ENCODE measurements at places on chromosomes 3 and 15.

DNA sequence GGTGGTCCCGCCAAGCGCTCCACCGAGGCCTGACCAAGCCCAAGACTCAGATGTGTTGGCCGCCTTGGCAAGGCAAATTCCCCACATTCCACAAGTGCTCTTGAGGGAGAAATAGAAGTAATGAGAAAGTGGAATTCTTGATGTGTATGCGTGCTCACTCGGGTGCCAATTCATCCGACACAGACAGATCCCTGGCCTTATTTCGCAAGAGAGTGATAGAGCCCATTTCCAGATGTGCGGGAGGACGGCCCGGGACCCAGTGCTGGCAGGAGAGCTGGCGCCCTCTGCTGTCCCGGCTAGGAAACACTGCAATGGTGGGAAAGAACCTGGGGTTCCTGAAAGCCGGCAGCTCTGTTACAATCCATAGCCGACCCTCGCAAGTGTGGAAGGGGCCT, 76.0 kb downstream of the HMG20A start:
- peak; percentile 98 for DNase-seq

GRCh38 chr15:65300924-65301441, 3.5 kb upstream of the RNU5B-1 start:
- no peak for DNase-seq

- DNase-seq, result no peak
Observed at GRCh38 chr3:10933021-10933420, 59.5 kb upstream of the SLC6A1 start.

- DNase-seq, result no peak
Observed at GRCh38 chr15:31528846-31529245, 202.2 kb downstream of the KLF13 start.

GRCh38 chr3:14125193-14126016, 553 bp downstream of the TMEM43 start:
- DNase-seq, result peak; percentile 95

- DNase-seq, result peak; percentile 31
Observed at GRCh38 chr15:91508633-91509032, 344.9 kb upstream of the SLCO3A1 start.

- DNase-seq, result no peak
Observed at GRCh38 chr3:116200956-116201690, 244.2 kb downstream of the LSAMP start.

DNA sequence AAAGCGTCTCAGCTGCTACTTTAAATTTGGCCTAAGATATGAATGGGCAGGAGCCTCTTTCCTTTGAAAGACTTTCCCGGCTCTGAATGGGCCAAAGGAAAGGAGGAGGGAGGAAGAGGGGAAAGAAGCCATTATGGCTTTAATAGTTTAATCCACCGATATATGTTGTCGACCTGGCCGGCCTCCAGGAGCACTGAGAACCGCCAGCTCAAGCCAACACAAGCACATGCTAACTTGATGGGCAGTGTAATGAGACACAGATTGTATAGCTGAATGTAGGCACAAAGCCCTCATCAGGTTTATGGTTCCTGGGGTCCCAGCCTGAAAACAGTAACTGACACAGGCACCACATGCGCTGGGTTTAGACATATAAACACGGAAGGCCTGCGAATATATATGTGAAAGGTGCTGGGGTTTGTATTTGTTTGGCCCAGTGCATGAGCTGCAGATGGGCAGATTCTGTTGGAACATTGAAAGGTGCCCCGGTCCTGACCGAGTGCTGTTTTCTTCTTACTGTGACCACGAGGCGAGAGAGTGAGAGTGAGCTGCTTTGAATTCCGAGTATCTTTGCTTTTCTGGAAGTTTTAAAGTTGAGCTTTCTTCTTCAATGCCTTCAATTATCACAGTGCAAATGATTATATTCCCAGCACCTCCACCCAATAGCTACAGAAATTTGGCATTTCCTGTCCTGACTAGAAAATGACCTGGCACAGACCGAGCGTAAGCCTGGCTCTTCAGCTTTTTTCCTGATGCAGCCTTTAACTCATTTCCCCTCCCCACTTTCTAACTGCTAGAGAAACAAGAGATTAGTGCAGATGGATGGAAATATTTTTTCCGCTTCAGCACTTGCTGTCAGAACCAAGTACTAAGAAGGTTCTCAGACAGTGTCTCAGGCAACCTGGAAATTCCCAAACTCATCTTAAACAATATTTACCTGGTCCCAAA, 267.3 kb downstream of the RORA start:
- no peak for DNase-seq

DNA sequence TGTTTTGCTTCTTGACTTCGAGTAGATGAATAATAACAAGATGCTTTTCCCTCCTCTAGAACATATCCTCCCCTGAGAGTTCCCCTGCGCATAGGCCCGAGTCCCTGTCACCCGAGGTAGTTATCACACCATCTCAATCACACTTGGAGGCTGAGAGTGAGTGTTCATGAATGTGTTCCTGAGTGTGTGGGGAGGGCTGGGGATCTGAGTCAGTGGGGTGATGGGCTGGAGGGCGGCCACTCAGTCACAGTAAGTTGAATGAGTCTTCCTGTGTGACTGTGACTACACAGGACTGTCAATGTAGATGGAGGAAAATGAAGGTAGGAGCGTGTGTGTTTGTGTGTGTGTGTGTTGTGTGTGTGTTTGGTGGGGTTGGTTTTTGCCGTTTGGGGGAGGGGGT, 71.0 kb downstream of the SETD5 start:
- no peak for DNase-seq

- DNase-seq, result no peak
Observed at GRCh38 chr15:37452498-37452897, 352.1 kb upstream of the MEIS2 start.

DNA sequence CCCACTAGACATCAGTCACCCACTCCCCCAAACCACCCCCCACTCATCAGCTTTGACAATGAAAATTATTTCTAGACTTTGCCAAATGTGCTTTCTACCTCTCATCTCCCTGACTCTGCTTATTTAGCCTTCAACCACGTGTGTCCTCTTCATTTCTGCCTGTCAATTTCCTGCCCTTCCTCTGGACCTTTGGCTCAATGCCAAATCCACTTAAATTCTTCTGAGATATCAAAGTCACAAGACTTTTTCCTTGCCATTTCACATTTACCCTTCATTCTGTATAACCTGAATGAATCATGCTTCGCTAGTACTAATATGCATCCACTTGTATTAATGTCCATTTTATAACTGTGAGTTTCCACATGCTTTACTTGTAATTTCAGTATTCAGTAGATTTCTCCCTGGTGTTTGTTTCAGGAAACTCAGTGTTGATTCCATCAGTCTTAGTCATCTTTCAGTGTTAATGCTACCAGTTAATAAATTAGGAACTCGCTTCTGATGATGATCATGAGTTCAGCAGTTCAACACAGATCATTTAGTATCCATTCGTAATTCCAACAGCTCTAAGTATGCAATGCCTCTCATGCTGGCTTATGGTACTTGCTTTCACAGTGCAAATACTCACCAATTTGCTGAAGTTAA, 128.2 kb upstream of the OSTN start:
- peak; percentile 63 for DNase-seq

- no peak for DNase-seq
Observed at GRCh38 chr15:69906256-69907185, 191.2 kb downstream of the TLE3 start.

DNA sequence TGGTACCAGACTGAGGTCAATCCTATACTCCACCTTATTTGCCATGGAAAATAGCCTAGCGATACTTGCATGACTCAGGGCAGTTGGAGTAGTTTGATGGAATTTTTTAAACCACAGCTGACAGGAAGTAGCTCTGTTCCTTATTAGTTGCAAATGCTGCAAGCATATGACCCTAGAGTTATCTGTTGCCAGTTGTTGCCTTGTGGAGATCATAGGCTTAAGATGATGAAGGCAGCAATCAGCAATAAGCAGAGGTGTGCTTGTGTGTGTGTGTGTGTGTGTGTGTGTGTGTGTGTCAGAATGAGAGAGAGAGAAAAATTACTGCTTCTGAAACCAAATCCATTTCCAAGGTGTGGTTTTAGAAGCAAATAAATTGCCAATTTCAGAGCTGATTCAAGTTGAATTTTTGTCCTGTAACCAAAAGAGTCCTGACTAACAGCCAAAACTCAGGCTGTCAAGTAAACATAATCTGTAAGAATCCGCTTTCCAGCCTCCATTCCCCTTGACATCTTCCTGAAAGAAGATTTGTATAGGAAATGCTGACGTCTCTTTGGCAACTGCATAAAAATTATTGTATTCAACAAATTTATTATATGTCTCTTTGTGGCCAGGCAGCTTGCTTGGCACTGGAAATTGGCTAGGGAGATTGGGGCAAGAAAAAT, 141.2 kb downstream of the SERPINI1 start:
- DNase-seq, result peak; percentile 62

- DNase-seq, result no peak
Observed at GRCh38 chr15:38671675-38672254, 107.2 kb upstream of the RASGRP1 start.

GRCh38 chr3:174158674-174159073, 700.5 kb upstream of the NAALADL2 start:
- DNase-seq, result no peak

DNA sequence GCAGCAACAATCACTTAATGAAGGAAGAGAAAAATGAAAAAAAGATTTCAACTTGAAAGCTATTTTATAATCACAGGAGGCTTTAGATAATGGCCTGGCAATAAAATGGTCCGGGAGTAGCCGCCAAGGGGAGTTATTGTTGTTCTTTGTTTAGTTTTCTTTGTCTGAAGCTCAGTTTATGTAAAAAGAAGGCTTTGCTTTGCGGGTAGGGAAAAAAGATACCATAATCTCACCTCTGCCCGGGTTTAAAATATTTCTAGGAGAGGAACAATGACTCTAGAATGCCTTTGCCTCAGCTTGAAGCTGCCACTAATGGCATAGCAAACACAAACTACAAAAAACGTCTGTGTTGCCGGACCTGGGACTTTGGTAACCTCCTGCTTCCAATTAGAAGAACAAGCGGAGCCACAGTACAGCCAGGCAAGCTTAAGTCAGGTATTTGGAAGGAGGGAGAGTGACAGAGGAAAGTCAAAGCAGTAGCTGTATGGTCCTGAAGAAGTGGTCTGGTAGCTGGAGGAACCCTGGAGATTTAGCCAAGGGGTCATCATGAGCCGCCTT, 764.5 kb downstream of the TUSC7 start:
- DNase-seq, result no peak

DNA sequence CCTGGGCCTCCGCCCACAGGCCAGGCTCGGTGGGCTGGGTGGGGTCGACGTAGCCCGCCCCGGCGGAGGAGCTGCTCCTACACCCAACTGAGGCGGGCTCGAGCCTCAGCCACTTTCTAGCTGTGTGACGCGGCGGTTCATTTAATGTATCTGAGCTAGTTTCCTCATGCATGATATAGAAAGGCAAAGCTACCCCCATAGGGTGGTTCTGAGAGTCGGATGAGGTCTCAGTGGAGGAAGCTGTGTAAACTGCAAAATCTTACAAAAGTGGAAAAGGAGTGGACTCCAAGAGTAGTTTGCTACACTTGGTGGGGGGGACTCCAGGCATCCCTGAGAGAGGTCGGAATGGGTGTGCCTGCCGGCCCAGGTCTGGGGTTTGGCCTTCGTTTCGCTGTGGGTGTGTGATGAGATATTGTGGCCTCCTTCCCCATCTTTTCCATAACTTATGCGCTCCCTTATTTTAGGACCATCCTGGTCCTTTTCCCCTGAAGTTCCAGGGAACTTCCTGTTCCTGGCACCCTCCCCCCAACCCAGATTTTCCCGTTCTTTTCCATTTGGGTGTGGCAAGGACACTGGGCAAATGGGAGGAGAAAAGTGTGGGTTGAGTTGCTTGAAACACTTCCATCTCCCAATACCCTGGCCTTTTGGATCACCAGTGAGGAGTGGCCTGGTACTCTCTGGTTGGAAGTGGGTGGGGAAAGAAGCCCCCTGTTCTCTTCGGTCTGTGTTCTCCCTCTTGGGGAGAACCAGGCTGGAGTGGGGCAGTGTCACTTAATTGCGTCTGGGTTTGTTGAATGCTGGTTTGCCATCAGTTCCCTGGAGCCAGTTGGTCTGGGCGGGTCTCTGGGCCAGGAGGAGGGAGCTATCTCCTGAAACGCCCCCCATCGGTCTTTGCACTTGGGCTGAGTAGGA, 1.1 kb downstream of the PDIA5 start:
- no peak for DNase-seq

- no peak for DNase-seq
Observed at GRCh38 chr15:85927931-85928537, 133.3 kb upstream of the KLHL25 start.

- no peak for DNase-seq
Observed at GRCh38 chr3:128735884-128736283, 9.9 kb downstream of the RAB7A start.

DNA sequence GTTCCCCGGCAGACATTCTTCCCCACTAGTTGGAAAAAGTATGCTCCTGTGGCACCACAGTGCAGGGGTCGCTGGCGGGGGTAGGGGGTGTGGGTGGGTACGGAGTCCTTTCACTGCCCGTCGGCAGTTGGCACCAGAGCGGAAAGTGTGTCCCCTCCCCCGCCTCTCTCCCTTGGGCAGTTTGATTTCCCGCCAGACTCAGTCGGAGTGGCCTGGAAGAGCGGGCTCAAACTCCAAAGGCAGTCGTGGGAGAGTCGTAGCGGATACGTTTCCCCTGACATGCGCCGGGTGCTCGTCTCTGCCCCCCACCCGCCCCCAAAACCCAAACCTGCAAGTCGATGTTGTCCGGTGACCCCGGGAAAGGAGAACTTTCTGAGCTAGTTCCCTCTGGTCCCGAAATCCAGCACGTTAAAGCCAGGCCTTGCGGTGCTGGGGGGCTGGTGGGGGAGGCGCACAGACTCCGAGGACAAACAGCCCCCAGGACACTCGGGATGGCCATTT, 4.4 kb upstream of the FOXB1 start:
- DNase-seq, result no peak

DNA sequence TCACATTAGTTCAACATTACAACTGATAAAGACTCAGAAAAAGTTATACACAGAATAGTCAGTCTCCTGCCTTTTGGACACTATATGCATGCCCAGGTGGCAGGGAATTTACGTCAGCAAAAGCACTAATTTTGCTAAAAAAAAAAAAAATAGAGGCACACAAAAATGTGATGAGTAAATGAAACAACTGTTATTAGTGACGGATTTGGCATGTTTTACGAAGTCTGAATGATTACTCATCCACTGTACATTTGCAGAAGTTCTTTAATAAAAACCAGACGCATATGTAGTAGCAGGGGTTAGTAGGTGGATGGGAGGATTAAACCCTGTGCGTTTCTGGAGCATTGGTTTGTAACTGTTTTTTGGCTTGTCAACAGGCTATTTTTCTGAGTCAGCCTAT, 99.0 kb downstream of the MITF start:
- DNase-seq, result peak; percentile 53

- DNase-seq, result peak; percentile 89
Observed at GRCh38 chr3:72336821-72337479, 511.3 kb downstream of the SHQ1 start.

- DNase-seq, result peak; percentile 77
Observed at GRCh38 chr15:61038387-61038786, 190.7 kb downstream of the RORA start.

Data from fibroblast of pulmonary artery (primary cell).